T-cell (primary cell): ENCODE measurements at places on chromosomes 4 and X.

- no peak for DNase-seq
Observed at GRCh38 chr4:43560047-43560446, 667.5 kb downstream of the GRXCR1 start.

DNA sequence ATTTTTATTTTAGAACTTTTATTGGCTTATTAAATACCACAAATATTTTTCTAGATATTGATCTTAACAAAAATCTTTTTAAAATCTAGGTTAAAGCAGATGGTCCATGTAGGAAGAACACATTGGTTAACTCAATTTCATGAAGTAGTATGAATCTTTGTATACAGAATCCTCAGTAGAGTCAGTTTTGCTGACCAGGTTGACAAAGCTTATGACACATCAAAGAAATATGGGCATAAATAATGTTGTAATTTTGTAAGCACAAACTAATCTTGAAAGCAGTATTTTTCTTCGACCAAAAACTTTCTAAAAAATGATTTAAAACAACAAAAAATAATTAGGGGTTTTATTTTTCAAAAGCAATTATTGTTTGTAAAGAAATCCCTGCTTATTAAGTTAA lies 479.3 kb upstream of the PCDH10 start:
- no peak for DNase-seq

- no peak for DNase-seq
Observed at GRCh38 chr4:150572704-150573504, 9.0 kb upstream of the MAB21L2 start.

DNA sequence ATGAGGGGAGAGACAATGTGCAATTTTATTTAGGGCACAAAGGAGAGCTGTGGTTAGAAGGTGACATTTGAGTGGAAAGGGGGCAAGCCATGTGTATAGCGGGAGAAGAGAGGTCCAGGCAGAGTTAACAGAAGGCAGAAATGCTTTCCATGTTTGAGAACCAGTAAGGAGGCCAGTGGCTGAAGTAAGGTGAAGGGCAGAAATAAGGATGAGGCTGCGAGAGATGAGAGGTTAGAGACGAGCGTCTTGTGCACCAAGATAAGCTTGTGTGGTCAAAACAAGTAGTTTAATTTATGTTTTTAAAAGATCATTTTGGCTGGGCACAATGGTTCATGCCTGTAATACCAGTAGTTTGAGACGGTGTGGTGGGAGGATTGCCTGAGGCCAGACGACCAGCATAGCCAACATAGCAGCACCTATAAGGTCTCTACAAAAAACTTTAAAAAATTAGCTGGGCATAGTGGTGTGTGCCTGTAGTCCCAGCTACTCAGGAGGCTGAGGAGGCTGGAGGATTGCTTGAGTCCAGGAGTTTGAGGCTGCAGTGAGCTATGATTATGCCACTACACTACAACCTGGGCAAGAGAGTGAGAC lies 8.5 kb downstream of the HTT start:
- no peak for DNase-seq
